ENCODE measurements at places on chromosomes 4 and X.
A peak's percentile ranks its signal among the peaks of the same experiment; 100 is the strongest.

DNA sequence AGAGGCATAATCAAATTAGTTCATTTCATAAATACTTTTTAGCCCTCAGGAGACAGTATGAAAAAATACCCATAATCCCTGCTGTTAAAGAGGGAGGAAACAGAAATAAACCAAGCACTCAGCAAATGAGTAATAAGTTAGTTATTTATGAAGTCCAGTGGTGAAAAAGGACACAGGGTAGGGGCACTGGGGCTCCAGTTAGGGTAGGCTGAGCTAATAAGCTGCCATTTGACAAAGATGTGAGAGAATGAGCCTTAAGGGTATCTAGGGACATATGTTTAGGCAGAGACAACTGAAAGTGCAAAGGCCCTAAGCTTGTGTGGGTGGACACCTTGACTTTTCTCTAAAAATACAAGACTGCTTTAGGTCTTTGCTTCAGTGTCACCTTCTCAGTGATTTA lies 94.4 kb downstream of the IL15 start:
- DNase-seq: no peak

DNA sequence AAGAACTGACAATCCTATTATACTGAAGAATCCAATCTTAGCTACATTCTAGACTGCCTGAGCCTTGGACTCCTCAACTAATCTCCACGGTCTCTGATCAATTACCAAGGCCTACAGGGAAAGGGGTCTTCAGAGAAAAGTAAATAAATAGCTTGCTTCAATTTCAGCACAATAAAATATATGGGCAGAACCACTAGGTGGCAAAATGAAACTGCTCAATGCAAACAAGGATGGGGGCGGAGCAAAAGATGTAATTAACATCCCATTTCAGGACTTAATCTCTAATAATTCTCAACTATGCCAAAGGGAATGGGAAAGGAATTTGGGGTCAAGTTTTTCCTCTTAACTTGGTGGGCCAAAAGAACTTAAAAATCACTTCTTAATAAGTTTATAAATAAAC lies 78.4 kb upstream of the MAP3K15 start:
- DNase-seq: peak; percentile 13

GRCh38 chr4:23788460-23788859 lies 101.4 kb downstream of the PPARGC1A start:
- no peak for DNase-seq

DNA sequence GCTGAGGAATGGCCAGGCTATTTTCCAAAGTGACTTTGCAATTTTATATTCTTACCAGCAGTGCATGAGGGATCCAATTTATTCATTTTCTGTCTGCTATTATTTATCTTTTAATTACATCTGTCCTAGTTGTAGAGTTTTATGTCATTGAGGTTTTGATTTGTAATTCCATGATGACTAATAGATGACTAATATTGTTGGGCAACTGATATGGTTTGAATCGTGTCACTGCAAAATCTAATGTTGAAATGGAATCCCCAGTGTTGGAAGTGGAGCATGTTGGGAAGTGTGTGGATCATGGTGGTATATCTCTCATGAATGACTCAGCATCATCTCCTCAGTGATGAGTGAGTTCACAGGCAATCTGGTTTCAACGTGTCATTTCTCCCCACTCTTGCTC lies 201.5 kb downstream of the TBX22 start:
- DNase-seq: no peak

- DNase-seq: no peak
Measured at GRCh38 chr4:36823199-36823967, 421.2 kb upstream of the NWD2 start.

- no peak for DNase-seq
Measured at GRCh38 chr4:169225812-169226211, 44.9 kb downstream of the SH3RF1 start.

Measured in activated CD4-positive, alpha-beta T cell treated with anti-CD3 and anti-CD28 coated beads for 48 hours (primary cell).